ENCODE measurements at places on chromosomes 6 and 20.

DNA sequence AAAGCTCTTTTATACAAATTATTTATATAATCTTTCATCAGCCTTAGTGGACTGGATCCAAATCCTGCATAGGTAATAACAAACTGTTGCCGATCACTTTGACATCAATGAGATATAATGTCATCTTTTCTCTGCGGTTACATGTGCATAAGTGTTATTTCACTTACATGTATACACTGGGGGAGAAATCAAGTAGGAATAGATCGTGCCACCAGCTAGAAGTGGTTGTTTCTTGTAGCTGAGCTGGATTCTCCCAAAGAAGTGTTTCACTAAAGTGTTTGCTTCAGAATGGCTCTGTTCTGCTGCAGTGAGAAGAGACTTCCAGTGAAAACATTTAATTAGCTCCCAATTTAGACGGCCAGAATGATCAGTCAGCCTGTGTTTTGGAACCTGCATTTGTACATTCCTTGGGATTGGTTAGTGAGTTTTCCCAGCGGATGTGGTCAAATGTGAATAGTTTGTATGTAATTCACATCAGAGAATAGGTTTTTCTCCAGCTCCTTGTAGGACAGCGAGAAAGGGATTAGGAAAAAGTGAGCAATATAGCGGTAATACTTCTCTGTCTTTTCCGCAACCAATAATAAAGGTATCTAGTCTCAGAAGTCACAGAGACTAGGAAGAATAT is 163.1 kb upstream of the CCN2 start:
- ATAC-seq, result no peak

- no peak for ATAC-seq
These were observed 22.4 kb upstream of the TASP1 start for GRCh38 chr20:13661070-13661685.

- ATAC-seq, result peak; percentile 40
These were observed 45.6 kb upstream of the SGK1 start for GRCh38 chr6:134363323-134364039.

- ATAC-seq, result no peak
These were observed 140.3 kb downstream of the TBX18 start for GRCh38 chr6:84623956-84624680.

DNA sequence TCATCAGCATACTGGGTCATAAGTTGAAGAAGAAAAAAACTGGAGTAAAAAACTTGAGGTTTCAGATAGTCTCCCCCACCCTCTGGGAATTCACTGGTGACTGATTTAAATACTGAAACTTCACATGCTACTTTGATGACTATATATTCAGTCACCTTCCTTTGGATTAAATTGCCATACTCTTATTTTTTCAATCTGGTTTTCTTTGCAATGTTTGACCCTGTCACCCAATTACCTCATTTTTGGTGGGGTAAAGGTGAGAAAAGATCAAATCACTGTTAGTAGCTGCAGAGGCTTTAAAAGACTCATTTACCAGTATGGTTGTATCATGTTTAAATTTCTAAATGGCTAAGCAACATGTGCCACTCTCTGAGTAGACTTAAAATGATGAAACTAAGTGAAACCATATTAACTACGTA is 862.7 kb upstream of the FLRT3 start:
- ATAC-seq, result no peak

DNA sequence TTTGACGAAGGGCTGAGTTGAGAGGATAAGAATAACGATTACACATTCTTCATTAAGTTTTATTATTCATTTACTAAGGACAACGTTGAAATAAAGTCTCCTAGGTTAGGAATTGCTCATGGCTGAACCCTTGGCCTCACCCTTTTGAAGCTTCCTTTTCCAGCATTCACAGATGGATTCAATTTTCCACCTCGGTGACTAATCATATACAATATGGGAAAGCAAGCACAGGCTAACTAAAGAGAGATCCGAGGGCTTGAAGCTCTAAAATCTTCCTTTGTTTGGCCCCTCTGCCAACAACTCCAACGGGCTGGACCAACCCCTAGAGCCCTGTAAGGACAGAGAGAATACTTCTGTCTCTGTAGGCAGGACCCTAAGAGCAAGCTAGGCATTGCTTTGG is 159.5 kb downstream of the SOD2 start:
- ATAC-seq, result no peak

GRCh38 chr6:148457137-148457842 is 114.7 kb downstream of the SASH1 start:
- ATAC-seq, result peak; percentile 84

DNA sequence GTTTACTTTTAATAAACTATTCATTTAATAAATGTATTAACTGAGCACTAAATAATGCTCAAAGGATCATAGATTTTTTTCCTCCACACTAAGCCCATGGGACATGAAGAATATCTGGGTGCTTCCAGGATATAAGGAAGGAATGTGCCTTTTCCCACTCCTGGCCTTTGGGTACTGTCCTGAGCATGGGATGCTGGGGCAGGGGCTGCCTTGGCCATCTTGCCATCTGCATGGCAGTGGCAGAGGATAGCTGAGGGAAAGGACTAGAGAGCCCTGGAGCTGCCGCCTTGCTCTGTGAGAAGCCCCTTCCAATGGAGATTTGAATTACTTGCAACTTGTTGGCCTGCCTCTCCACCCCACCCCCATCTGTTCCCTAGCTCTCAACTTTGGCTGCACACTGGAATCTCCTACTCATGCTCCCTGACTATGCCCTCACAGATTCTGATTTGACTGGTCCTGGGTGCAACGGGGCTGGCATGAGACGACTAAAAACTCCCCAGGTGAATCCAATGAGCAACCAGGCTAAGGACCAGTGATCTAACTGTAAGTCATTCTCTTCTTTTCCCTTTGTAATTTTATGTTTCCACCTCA is 15.6 kb downstream of the DDRGK1 start:
- ATAC-seq, result peak; percentile 44

DNA sequence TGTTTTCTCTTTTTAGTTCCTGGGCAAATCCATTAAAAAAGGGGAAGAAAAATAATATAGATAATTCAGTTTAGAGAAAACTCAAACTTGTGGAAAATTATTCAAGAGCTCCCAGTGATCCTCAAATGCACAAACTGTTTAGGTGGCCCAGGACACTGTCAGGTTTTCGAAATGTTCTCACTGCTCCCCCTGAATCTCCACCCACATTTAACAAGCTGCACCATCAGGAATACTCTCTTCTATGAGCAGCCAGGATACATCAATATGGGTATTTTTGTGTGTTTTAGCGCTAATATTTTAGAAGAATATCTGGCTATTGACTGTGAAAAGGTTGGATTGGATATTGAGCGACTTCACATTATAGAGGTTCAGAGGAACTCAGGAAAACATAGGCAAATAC is 43.9 kb downstream of the OR2B2 start:
- no peak for ATAC-seq

DNA sequence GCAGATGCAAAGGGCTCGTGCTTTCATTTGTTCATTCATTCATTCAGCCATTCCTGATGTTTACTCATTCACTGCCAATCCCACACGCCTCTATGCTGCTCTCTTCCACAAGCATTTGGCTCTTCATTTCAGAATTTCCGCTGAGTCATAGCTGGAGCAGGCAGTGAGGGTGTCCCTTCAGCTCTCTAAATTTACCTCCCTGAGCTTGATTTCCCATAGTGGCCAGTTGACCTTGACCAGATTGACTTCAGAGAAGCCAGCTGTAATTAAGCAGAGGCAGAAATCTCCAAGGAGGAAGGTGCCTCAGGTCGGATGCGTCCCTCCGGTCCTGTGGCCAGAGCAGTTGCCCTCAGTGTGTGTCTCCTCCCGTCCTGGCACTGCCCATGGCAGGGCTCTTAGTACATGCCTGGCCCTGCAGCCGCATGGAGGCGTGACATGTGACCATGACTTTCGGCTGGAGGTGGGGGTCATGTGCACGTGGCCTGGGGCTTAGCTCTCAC is 267.2 kb upstream of the ECI2 start:
- no peak for ATAC-seq

GRCh38 chr6:110054664-110055386 is 76.7 kb downstream of the GPR6 start:
- no peak for ATAC-seq

GRCh38 chr20:50061151-50062005 is 51.6 kb downstream of the UBE2V1 start:
- ATAC-seq, result no peak

DNA sequence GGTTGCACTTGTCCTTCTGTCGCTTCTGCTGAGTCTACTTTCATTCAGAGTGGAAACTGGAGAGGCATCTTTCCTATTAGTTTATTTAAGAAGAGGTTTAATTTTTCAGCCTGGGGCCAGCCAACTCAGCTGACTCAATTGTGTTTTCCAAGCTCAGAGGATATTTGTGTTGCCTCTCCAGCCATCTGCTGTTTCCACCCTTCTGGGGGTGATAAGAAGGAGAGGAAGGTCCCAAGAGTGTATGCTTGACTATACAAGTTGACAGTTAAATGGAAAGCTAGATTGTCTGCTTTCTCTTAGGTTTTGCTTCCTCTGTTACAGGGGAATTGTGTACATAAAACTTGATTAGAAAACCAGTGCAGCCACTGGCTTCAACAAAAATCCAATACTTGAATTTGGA is 3.0 kb downstream of the PSMF1 start:
- no peak for ATAC-seq

DNA sequence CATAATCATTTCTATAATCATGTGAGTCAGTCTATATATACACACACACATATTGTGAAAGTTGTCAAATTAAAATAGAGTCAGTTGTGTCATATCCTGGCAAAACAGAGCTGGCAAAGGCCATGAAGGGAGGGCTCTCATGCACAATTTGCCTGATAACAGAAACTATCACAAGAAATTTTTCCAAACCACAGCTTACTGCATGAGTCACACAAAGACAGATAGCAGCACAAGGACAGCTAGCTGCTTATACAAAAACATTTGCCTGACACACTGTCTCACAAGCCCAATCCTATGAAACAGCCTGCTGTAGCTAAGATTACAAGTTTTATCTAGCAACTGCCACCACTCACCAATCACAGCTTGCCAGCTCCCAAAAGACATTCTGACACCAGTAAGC is 848.5 kb upstream of the MAN1A1 start:
- ATAC-seq, result peak; percentile 19
